ENCODE measurements at places on chromosomes 2 and 18.

DNA sequence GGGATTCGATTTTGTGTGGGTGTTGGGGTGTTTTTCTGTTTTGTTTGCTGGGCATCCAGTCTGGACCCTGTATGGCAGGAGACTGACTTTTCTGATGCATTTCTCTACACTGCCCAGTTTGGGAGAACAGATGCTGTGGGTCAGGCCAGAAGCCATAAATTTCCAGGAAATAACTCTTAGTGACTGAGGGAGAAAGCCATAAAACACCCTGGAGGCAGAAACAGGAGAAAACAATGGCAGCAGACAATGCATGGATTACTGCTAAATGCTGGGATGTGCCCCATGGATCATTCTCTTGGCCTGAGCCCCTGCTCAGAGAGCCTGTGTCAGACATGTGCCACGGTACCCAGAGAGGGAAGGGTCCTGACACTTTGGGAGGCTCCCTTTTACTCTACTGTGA, 133.6 kb upstream of the CAPN13 start:
- DNase-seq = no peak

DNA sequence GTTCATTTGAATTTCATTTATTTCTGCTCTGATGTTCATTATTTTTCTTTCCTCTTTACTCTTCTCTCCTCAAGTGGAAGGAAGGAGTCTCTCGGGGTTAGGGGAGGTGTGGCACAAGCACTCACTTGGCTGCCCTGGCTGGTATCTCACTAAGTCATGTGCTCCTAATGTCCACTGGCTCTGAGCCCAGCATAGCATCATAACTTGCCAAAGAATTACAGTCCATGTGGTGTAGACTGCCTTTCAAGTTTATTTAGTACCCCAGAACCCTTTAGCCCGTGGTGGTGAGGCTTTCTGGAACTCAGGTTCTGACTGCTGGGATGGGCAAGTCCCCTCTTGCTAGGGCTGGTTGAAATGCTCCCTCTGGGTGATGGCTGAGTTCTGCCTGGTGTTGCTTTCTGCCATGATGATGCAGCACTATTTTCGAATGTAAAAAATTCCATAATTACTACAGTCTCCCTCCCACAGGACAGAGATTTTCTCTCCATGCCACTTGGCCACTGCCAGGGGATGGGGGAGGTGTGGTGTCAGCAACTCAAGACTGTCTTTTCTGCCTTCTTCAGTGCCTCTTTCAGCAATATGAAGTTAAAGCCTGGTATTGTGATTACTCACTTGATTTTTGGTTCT, 22.2 kb downstream of the SPAG16 start:
- DNase-seq = no peak

GRCh38 chr18:50398099-50398498, 23.3 kb downstream of the SKA1 start:
- no peak for DNase-seq

DNA sequence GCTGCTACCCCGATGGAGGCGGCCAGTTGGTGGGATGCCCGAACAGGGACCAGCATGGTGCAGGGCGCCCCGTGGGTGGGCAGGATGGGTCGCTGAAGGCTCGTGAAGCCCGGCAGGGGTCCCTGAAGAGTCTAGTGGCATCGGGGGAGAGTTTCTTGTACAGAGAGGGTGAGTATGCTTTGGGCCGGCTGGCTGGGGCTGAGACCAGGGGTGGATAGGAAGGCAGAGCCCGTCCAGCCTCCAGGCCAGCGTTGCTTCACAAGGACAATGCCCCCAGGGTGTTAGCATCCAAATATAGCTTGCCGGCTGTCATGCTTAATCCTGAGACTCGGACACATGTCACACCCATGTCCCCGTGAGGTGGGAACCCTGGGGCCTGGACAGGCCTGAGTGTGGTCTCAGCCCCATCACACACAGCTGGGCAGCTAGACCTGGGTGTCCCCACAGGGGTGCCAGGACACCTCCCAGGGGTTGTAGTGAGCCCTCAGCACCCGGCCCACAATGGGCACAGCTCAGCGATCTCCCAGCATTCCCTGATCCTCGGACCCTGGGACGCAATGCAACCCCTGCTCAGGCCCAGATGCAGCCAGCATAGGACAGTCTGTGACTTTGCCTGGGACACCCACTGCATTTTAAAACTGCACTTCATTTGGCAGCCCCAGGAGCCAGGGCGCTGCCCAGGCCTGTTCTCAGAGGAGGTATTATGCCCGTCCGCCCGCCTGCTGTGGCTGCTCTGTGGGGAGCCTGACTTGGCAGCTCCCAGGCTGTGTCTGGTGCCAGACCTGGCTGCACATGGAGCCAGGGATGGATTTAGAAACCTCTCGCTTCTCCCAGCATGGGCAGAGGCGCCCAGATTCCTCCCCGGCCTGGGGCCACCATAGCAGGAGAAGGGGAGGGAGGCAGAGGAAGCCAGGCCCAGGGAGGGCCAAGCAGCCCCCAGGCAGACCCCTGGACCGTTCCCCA, 36.4 kb downstream of the RAMP1 start:
- DNase-seq = no peak

- no peak for DNase-seq
Observed at GRCh38 chr2:181943411-181944124, 42.1 kb upstream of the PPP1R1C start.

DNA sequence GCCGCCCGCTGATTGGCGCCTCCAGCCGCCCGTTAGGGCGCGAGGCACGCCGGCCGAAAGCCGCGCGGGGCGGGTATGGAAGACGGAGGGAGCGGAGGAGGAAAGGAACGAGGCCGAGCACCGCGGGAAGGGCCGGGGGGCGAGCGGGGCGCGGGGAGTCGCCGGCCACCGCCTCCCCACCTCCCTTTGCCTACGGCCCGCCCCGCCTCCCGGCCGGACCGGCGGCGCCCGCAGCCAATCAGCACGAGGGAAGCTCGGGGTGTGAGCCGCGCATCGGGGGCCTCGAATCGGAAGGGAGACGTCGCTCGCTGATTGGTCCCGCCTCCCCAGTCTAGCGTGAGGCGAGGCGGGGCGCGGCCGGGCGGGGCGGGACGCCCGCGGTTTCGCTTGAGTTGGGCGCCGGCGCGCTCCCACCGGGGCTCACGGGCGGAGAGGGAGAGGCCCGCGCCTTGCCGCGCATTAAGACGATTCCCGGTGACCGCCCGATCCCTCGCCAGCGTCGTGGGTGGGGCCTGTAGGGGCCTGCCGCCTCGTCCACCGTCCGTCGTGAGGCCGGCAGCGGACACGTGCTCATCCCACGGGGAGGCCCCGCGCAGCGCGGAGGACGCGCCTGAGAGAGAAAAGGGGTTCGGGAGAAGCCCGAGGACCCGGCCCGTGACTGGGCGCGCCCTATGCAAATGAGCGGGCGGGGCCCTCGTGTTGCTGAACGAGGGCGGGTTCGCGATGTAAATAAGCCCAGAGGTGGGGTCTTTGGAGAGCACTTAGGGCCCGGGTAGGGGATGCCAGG, 665 bp upstream of the SMAD2 start:
- peak; percentile 96 for DNase-seq

GRCh38 chr18:79496978-79497637, 101.4 kb downstream of the NFATC1 start:
- DNase-seq = peak; percentile 81

DNA sequence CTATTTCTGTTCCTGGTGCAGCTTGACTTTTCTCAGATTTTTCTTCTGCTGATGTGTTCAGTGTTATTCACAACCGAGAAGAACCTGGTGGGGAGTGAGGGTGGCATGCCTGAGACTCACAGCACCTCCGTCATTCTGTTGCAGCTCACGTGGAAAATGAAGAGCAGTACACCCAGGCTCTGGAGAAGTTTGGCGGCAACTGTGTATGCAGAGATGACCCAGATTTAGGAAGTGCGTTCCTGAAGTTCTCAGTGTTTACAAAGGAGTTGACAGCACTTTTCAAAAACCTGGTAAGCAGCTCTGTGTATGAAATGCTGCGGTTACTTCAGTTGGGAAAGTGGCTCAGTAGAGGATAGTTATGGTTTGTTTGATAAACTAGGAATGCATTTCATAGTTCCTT, 90.5 kb downstream of the ASAP2 start:
- no peak for DNase-seq

DNA sequence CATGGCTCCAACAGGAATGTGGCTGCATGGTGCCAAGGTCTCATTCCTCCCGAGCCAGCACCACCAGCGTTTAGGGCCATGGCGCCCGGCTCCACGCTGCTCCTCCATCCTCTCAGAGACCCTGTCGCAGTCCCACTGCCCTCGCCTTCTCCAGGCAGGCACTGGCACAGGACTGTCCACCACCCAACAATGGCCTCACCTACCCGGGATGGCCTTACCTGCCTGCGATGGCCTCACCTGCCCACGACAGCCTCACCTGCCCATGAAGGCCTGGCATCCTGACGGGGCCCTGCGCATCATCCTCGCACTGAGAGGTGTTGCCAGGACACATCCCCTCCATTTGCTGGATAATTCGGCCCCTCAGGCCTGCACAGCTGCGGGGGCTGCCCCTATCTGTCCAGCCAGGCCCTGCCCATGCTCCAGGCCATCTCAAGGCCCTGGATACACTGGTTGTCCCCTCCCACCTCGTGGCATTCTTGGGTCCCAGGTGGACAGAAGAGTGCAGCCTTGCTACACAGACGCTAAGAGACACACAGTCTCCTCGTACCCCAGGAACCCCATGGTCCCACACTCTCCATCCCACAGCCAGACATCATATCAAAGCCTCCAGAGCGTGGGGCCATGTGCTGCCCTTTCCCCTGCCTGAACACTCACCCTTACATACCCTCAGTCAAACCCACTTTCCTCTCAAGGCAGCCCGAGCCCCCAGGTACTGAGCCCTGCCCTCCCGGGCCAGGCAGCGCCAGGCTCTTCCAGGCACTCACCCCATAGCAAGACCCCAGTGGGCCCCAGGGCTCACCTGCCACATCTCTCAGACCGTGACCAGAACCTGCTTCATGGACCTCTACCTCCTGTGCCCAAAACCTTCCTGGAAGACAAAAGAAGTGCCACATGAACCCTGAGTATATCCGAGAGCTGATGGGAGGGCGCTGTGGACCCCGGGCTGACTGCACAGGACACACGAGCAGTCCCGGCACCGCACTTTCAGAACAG, 268.6 kb downstream of the EIPR1 start:
- DNase-seq = no peak

DNA sequence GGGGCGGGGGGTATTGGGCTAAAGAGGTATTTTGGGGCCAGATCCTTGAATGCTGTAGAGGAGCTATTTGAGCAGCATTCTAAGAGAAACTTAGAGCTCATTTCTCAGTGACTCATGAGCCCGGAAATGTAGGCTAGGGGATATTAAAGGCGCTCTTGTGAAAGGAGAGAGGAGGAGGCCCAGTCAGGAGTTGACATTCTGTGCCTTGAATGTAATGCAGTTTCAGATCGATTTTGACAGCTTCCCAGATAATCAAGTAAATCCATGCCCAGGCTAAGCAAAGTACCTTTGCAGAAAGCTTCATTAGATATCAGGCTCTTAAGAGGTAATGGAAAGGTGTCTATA, 1.5 kb downstream of the CAB39 start:
- peak; percentile 68 for DNase-seq

GRCh38 chr2:241218131-241219029, 29.9 kb downstream of the ANO7 start:
- peak; percentile 25 for DNase-seq

- no peak for DNase-seq
Observed at GRCh38 chr18:47166294-47166693, 9.9 kb downstream of the IER3IP1 start.

DNA sequence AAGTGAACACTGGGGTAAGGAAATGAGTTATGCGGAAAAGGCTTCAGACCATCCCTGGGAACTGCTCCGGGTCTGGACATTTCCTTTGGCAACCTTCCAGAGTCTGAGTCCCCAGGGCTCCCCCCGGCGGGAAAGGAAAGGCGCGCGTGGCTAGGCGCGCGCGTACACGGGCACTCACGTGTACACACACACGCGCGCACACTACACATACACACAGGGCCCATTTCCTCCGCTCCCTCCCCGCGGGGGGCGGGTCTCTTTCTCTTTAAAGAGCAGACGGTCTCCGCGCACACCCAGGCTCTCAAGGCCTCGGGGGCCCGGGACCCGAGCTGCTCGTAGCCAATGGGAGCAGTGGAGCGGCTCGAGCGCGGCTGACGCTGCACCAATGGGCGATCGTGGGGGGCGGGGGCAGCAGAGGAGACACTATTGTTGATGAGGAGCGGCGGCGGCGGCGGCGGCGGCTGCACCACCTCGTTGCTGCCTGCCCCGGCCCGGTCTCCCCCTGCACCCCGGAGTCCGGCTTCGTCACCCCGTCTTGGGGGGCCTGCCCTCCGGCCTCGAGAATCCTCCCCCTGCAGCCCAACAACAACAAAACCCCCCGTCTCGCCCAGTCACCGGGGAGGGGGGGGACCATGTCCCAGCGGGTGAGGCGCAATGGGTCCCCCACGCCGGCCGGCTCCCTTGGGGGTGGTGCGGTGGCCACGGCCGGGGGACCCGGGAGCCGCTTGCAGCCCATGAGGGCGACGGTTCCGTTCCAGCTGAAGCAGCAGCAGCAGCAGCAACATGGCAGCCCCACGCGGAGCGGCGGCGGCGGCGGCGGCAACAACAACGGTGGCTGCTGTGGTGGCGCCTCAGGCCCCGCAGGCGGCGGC, at the start of gene FAM117B:
TSS of gene FAM117B (plus strand) at position 414 of the 872 bp plus-strand sequence. CDS start at position 633, 219 bp downstream.
- peak; percentile 99 for DNase-seq

- no peak for DNase-seq
Observed at GRCh38 chr2:30149513-30149912, 2.7 kb downstream of the YPEL5 start.

GRCh38 chr2:230674966-230675672, 37.5 kb upstream of the CAB39 start:
- no peak for DNase-seq

- DNase-seq = no peak
Observed at GRCh38 chr2:221747289-221747972, 175.3 kb upstream of the EPHA4 start.

GRCh38 chr18:61595615-61596251, 262.5 kb downstream of the CDH20 start:
- DNase-seq = no peak

DNA sequence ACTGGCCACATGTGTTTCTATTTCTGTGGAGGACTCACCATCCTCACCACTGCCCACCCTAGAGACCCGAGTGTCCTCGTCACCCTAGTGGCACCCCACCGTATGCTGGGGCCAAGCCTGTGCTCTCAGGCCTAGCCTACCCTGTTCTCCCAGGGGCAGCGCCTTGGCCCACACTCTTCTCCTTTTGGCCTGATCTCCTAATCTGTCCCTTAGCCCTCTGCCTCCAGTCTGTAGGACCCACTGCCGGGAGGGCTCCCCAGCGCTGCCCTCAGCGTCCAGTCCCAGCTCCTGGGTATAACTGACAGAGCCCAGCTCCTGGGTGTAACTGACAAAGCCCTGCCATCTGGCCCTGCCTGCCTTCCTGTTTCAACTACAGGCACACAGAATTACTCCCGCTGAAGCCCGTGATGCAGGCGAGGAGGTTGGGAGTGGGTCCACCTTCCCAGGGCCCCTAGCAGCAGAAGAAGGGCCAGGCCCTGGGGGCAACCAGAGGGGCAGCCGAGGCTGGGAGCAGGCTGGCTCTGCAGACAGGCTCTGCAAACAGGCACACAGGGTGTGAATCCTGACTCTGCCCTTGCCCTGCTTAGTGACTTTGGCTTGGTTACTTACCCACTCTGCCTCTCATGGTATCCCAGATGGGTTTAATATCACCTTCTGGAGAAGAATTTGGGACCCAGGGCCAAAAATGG, 25.6 kb upstream of the PTMA start:
- DNase-seq = peak; percentile 52

GRCh38 chr18:77749089-77749488, 499.4 kb downstream of the GALR1 start:
- peak; percentile 31 for DNase-seq

Data from NAMALWA (cell line).